ENCODE measurements at places on chromosomes 1 and 21.

DNA sequence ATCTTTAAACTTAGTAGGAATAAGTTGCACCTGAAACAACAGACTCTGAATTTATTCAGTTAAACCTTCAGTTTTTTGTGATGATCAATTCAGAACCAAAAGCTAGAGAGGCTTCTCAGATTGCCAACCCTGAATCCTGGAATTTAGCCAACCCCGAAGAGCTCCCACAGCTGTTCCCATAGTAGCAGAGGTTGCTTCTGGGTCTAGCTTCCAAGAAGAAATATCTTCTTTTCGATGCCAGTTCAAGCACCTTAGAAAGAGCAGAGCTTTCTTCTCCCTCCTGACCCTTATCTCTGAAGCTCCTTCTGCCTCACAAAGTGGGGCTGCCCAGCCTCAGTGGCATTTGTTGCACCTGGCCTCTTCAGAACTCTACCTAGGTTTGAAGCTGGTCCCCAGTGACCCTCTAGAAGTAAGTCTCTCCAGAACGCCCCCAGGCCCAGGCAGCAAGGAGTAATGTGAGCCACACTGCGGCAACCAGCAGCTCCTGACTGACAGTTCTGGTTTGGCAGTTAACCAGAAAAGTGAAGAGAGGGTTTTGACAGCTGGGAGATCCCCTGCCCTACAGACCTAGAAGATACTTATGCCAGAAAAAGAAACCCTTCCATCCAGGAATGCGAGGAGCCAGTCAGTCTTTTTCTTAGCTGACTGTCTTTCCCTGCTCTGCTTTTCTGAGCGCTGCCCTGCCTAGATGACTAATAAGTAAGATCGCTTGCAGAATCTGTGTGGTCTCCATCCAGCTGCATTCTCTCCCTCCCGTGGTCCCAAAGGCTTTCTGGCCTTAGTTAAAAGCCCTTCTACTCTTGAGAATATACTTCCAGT, 165.9 kb downstream of the ADGRL4 start:
- DNase-seq = no peak

- DNase-seq = no peak
These were observed 58.2 kb downstream of the ALPL start for GRCh38 chr1:21567241-21568005.

GRCh38 chr1:23772049-23772853, 6.0 kb upstream of the PITHD1 start:
- peak; percentile 69 for DNase-seq

DNA sequence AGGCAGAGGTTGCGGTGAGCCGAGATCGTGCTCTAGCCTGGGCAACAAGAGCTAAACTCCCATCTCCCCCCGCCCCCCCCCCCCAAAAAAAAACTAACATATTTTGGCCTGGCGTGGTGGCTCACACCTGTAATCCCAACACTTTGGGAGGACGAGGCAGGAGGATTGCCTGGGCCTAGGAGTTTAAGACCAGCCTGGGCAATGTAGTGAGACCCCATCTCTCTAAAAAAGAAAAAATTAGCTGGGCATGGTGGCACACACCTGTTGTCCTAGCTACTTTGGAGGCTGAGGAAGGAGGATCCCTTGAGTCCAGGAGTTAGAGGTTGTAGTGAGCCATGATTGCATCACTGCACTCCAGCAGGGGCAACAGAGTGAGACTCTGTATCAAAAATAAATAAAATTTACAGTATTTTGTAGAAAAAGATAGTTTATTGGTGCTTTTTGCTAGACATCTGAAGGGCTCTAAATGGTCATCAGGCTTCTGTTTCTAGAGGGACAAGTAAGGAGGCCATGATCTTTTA, 9.0 kb downstream of the YTHDF2 start:
- DNase-seq = no peak

DNA sequence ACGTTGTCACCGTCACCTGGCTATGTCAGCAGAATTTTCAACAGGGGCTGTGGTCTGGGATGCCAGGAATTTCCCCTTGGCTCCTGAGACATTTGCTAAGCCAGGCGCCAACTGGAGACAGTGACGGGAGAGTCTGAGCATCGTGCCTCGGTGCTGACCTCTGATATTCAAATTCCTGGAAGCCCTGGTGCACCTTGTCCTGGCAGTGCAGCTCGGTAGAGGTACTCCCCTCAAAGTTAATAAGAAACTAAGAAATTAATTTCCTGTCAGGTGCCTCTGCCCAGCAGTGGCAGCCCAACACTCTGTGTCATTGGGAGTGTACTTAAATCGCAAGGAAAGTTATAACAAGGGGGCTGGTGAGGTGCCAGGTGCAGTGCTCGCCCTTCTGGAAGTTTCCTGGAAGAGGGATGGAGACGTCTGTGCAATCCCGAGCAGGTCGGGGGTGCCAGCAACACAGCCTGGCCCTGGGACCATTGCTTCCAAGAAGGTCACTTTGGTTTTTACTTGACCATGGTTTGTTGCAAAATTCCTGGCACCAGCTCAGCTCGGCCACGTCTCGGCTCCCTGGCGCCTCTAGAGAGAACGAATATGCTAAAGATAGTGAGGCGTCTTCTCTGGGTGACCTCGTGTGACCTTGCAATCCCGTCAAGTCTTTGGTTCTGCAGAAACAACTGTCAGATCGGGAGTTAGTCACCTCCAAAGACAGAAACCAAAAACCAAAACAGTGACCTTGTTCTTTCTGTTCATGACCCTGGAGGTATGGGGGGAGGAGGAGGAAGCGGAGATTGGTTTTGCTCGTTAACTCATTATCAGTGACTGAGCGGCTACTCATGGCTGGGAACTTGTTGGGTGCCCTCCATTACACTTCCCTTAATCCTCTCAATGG, 149.5 kb upstream of the VAMP3 start:
- no peak for DNase-seq

- DNase-seq = no peak
These were observed 47.6 kb downstream of the TNFSF18 start for GRCh38 chr1:173002891-173003838.

GRCh38 chr1:75690547-75690946, 34.0 kb upstream of the ACADM start:
- DNase-seq = no peak
